ENCODE measurements at places on chromosomes 7 and 10.

DNA sequence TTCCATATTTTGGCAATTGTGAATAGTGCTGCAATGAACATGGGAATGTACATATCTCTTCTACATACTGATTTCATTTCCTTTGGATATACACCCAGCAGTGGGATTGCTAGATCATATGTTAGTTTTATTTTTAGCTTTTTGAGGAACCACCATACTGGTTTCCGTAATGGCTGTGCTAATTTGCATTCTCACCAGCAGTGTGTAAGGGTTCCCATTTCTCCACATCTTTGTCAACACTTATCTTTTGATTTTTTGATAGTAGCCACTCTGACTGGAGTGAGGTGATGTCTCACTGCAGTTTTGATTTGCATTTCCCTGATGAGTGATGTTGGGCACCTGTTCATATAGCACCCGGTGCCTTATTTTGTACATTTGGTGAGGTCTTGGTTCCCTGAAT lies 519.6 kb downstream of the REEP3 start:
- DNase-seq = no peak

GRCh38 chr7:2681929-2682799 lies 5.8 kb upstream of the AMZ1 start:
- no peak for DNase-seq

DNA sequence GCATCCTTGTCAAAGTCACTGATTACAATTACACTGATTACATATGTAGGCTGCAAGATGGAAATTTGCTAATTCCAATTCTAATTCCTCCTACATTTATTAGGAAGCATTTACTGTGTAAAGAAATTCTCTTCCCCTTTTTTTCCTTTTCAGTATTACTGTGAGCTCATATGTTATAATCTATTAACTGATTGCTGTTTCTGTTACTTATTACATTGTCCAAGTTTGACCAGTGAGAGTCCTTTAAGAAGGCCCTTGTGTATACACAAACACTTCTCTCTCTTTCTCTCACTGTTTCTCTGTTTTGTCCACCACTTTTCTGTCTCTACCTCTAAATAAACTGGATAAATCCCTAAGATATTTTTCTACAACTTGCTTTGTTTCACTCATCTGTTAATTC lies 31.5 kb downstream of the PHF14 start:
- no peak for DNase-seq

- DNase-seq = no peak
Measured at GRCh38 chr10:114766470-114766869, 55.1 kb upstream of the FHIP2A start.

GRCh38 chr7:116259156-116259870 lies 49.0 kb downstream of the TES start:
- peak; percentile 68 for DNase-seq

- no peak for DNase-seq
Measured at GRCh38 chr7:149544028-149544427, 46.4 kb upstream of the ZNF746 start.

DNA sequence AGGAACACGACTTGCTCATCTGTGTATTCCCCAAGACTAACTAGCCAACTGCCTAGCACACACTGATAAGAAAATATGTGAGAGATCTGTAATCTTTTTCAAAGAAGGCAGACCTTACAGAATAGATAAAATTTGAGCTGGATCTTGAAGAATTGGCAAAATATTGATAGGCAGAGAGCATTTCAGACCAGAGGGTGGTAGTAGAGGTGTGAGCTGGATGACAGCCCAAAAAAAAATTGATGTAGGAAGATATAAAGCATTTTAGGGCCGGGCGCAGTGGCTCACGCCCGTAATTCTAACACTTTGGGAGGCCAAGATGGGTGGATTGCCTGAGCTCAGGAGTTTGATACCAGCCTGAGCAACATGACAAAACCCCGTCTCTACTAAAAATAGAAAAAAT lies 1.2 kb upstream of the ZNF746 start:
- no peak for DNase-seq

DNA sequence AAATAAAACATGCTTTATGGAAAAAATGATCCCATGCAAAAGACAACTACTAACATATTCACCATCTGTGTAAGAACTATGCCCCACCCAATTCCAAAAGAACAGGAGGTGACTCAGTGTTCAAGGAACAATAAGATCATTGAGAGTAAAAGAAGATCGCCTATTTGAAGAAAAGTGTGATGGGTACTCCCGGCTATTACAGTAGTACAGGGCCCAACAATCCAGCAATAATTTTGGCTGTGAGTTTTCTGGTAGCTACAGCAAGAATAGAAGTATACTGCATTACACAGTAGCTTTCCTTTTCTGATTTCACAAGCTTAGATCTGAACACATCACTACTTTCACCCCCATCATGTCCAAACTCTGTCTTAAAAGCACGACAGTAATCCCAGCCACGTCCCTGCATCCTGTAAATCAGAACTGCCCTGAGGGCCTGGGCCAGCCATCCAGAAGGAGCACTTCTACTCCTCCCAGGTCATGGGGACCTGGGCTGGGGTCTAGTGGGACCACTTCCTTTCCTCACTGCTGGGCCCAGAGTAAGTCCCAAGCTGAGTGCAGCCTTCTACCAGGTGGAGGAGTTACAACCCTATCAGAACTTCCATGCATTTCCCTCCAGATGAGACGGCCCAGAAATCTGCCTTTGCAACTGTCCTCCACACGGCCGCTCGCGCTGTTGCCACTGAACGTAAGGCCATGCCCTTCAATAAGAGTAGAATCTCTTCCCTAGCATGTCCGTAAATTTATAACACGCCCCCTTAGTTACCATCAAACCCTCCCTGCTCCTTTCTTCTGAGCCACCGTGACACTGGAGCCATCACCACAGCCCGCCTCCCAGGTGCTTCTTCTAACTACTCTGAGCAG lies 7.9 kb downstream of the ESYT2 start:
- DNase-seq = peak; percentile 85

DNA sequence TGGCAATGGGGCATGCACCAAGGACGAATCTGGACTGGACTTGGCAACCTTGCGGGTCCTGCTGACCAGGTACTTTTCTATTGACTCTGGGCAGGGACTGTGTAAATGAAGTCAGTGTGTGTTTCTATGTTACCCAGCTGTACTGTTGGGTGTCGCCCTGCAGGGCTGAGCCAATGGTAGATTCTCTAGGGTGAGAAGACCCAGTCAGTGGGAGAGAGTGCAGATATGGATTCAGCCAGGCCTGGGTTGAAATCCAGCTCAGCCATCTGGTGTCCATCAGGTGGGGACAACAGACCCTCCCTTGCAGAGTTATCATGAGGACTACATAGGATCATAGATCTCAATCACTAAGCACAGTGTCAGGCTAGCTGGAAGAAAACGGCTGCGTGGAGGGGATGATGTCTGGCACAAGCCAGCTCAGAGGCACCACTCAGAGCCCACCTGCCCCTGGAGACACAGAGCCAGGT lies 4.9 kb upstream of the PPIF start:
- no peak for DNase-seq

GRCh38 chr7:45402480-45403218 lies 171.5 kb upstream of the ADCY1 start:
- peak; percentile 43 for DNase-seq

- DNase-seq = peak; percentile 41
Measured at GRCh38 chr10:104824380-104825006, 183.4 kb downstream of the SORCS3 start.

GRCh38 chr7:19648791-19649190 lies 60.0 kb downstream of the POLR1F start:
- DNase-seq = no peak

DNA sequence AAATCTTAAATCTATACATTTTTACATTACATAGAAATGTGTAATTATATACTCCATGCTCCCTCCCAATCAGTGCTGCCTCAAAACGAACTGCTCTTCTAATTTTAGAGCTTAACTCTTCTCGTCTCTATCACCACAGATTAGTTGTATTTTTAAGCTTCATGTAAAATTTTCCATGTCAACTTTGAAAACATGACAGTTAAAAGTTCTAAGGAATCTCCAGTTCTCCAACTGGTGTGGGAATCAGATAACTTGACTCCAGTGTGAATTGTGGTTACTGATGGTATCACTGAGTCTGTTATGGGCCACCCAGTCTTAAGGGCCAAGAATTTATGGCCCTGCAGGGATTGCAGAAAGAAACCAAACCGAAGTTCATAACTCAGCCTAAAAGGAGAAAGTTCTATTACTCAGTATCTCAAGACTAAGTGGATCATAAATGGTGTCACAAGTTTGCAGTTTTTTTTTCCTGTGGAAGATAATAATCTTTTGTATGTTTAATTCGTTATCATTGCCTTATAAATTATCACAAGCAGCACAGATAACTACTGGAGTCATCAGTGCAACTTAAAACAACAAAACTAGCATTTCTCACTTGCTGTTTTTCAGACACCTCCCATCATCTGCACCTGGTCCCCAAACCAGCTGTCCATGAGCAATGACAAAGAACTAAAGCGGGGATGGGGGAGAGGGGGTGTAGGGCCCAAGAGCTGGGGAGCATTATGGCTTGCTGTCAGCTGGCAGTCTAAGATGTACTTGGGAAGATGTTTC lies 31.5 kb upstream of the KMT2E start:
- DNase-seq = peak; percentile 38

- DNase-seq = peak; percentile 60
Measured at GRCh38 chr10:48792687-48793096, 108.0 kb downstream of the WDFY4 start.

DNA sequence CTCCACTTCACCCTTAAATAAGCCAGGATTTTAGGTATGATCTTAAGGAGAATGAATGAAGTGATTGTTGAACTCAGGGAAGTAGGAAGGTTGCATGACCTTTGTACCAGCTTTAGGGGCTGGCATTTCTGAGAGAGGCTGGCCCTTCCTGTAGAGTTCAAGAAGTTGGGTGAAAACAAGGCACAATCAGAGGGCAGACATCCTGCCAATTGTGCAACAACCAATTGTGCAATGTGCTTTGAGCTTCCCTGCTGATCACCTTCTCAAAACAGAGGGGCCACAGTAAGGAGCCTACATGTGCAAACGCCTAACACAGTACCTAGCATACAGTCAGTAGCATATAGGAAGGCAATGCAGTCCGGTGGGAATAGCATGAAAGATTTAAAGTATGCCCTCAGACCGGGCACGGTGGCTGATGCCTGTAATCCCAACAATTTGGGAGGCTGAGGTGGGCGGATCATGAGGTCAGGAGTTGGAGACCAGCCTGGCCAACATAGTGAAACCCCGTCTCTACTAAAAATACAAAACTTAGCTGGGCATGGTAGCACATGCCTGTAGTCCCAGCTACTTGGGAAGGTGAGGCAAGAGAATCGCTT lies 5.4 kb downstream of the CPVL start:
- no peak for DNase-seq

DNA sequence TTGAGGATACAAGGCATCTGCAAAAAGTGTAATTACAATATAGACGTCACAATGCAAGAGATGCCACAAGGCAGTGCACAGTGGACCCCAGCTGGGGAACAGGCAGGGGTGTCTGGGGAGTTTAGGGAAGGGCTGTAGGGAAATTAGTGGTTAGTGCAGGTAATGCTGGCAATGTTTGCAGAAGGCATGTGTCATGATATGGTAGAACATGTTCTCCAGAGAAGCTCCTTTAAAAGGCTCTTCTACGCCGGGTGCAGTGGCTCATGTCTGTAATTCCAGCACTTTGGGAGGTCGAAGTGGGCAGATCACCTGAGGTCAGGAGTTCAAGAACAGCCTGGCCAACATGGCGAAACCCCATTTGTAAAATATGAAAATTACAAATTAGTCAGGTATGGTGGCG lies 98.0 kb downstream of the JCAD start:
- DNase-seq = peak; percentile 16

- peak; percentile 27 for DNase-seq
Measured at GRCh38 chr10:89653410-89653869, 8.4 kb upstream of the PANK1 start.

DNA sequence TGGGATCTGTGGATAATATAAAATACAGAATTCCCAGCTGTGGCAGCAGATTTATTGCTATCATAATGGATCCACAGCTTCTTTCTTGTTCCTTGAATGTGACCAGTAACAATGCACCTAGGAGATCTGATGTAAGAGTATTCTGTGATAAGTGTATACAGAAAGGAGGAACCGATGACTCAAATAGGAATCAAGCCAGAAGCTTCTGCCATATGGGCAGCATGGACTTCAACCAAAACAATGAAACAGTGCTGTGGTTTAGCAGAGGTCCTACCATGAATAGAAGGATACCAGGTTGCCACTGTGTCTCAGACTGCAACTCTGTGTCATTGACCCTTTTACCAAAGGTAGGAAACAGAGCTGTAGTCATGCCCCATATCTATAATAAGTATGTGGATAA lies 81.8 kb downstream of the PTPRZ1 start:
- peak; percentile 49 for DNase-seq

DNA sequence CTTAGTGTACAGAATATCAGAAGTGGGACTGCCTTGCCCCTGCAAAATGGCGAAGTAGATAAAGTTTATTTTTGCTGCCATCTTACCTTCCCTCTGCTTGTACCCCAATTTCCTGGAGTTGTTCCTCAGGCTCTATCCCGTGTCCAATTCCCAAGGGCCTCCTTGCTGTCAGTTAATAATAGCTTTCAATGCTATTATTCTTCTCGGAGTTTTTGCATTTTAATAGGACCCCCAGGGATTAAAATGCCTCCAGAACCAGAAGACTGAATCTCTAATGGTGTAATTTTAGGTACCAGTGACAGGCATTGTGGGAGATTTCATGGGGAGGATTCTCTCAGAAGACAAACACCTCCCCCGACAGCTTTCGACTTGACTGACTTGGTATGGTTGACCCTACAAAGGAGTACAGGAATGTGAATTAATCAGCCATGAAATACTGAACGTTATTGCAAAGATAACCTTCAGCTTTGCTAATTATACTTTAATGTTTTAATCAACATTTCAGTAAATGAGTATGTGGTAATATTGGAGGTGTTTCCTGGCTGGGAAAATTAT lies 75.2 kb downstream of the ZNF22 start:
- DNase-seq = no peak

DNA sequence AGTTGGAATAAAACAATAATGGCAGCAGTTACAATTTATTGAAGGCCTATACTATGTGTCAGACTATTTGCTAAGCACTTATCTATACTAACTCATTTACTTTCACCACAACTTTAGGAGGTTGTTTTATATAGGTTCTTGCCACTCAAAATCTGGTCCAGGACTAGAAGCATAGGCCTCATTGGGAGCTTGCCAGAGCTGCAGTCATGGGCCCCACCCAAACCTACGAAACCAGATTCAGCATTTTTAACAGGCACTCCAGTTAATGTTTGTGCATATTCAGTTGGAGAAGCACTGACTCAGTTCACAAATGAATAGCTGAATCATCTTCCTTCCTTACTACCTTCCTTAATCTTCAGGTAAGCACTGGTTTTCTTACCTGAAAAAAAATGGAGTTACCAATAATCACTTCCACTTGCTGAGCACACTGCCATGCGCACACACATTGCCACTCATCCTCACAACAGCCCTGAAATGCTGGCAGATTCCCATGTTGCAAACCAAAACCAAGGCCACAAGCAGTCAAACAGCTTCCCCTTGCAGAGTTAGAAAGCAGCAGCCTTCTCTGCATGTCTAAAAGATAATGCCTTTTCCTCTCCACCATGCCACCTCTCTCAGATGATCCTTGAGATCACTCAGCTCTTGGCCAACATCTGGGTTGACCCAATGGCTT lies 122.4 kb downstream of the SLC16A9 start:
- no peak for DNase-seq

GRCh38 chr7:127365164-127365956 lies 27.1 kb downstream of the ZNF800 start:
- no peak for DNase-seq

All from fibroblast of skin of back (primary cell).